ENCODE measurements at places on chromosomes 5 and 9. TPM values are rescaled to one million over a fixed set of nuclear protein-coding genes. Genes with fewer than 3 reads are reported as not detected.

ARL14EPL gene
- not detected for total RNA-seq

DNA sequence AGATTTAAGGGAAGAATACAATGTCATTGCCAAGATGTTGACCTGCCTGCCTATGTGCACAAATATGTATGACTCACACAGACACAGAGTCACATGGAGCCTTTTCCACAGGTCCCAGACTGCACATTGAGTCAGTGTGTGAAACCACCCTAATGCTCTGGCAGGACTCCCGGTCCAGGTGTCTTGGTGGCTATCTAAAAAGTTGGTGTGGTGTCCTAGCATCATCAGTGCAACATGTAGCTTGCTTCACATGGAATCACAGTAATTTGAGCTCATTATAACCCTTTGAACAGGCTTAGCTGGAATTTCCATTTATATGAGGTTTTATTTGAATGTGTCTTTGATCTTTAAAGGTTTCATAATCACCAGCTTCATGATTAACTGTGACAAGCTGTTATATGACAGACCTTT, 10.7 kb downstream of the IFNA5 start:
- H3K27me3 ChIP-seq = no peaks in the 10 kb centered on the region
- no peaks in the 10 kb centered on the region for H3K36me3 ChIP-seq
- no peak overlapping the region for H3K27ac ChIP-seq

DNA sequence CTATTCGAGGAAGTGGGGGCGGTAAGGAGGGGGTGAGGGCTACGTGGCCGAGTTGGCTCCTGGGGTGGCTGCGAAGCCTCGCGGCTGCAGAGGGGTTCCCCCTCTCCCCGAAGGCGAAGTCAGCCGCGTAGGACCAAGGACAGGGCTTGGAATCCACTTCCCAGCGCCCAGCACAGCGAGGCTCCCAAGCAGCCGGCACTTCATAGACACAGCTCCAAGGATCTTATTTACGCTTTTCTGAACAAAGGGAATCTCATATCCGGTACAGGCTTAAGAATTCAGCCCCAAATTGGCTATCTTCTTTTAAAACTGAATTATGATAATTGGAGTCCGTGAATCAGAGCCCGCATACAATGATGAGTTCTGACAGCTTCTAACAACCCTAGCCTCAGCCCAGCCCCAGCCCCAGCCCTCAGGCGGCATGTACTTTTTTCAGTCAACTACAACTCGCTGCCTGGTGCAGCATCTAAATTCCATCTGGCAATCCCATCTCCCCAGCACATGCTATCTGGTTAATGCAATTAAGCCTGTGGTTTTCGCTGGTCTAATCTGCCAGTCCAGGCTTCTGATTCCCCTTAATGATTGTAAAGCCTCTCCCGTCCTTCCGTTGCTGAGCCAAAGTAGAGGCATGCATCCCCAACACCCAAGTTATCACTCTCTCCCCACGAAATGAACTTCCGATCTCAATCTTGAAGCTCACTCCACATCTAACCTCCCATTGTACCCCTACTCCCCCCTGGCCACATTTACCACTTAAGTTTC, 1.0 kb downstream of the ELAVL2 start:
- no peak overlapping the region for H3K27ac ChIP-seq
- no peaks in the 10 kb centered on the region for H3K4me1 ChIP-seq
- no peak overlapping the region for H3K4me3 ChIP-seq
- no peaks in the 10 kb centered on the region for H3K36me3 ChIP-seq

MATR3 gene
- 188 TPM for total RNA-seq

ENTPD2 gene
- total RNA-seq = not detected

DNA sequence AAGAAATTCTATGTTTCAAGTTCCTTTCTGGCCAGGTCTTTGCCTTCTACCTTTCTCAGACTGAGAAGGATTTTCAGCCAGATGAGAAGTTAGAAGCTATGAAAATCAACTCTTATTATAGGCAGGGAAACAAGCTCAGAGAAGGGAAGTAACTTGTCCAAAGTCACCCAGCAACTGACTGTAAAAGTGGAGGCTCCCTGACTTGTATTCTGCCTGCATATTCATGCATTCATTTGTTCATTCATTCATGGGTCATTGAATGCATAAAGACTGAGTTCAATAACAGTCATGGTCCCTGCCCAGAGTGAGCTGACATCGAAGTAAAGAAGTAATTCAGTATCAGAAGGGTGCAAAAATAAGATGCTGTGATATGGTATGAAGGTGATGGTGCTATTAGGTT, 239.6 kb downstream of the PAPPA start:
- H3K4me3 ChIP-seq = no peak overlapping the region
- no peaks in the 10 kb centered on the region for H3K36me3 ChIP-seq
- H3K27me3 ChIP-seq = no peaks in the 10 kb centered on the region
- H3K27ac ChIP-seq = no peak overlapping the region
- no peak for DNase-seq

DNA sequence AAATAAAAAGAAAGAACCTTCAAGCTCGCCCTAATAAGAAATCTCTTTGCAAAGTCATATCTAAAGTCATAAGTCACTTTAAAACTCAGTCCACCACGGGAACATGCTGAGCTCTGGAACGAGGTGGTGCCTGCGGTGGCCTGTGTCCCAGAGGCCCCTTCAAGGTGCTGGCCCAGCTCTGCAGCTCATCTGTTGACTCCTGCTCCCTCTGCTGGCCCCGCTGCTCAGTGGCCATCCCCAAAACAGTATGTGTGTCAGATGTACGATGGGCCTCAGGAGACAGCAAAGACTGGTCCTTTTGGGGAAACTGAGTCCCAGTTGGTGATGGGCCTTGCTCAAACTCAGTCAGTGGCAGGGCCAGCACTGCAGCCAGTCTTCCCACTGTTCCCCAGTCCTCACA, 22.8 kb upstream of the FOXB2 start:
- DNase-seq = peak; percentile 64
- no peak overlapping the region for H3K27ac ChIP-seq
- H3K4me1 ChIP-seq = peaks cover 13% of the 10 kb centered on the region
- no peak overlapping the region for H3K4me3 ChIP-seq
- no peaks in the 10 kb centered on the region for H3K36me3 ChIP-seq

DNA sequence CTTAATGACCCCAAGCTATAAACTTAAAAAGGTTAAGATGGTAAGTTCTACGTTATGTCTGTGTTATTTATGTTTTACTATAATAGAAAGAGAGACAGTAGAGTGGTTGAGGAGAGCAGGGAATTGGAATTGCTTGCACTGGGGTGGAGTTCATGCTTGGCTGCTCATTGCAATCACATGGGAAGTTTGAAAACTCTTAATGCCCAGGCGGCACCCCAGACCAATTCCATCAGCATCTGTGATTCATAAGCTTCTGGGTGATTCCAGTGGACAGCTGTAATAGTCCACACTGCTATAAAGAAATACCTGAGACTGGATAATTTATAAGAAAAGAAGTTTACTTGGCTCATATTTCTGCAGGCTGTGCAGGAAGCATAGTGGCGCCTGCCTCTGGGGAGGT, 323.9 kb upstream of the MSX2 start:
- DNase-seq = no peak
- no peak overlapping the region for H3K27ac ChIP-seq
- H3K36me3 ChIP-seq = no peaks in the 10 kb centered on the region
- H3K4me1 ChIP-seq = no peaks in the 10 kb centered on the region

SLCO6A1 gene
- total RNA-seq = not detected

LECT2 gene
- not detected for total RNA-seq

DNA sequence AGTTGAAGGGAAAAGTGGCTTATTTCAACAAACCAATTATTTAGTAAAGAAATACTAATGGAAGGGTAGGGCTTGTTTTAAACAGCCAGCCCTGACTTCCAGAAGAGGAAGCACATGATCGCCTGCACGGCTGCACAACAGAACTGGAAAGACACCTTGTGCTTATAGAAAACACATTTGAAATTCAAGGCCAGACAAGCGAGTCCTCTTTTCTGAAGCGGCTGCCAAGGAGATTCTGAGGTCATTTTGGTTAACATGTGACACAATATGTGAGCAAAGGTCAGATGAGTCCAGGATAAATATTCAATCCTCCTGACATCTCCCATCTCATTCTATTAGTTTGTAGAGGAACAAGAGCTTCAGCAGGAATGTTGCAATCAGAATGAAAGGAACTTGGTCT, 461.4 kb upstream of the ST8SIA4 start:
- H3K36me3 ChIP-seq = no peaks in the 10 kb centered on the region
- H3K4me3 ChIP-seq = no peak overlapping the region
- no peak for DNase-seq
- no peaks in the 10 kb centered on the region for H3K27me3 ChIP-seq
- H3K27ac ChIP-seq = no peak overlapping the region
- H3K4me1 ChIP-seq = no peaks in the 10 kb centered on the region

DNA sequence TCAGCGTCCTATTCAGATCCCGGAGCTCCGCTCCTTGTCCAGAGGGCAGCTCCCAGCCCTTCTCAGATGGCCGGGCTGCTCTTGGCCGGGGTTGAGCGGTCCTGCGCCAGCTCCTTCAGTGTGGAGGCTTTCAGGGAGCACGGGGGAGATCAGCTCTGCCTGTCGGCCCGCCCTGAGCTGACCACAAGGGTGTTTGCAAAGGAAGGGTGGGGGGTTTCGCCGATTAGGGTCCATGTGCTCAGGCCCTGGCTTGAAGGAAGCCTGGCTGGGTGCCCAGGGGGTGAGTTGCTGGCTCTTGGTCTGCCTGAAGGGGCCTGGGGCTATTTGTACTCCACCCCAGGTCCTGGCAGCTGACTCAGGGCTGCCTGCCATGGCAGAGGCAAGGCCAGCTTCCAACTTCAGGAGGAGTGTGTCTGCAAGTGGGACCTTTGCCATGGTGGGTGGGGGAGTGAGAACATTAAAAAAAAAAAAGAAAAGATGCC, 250.1 kb upstream of the KLF4 start:
- H3K27ac ChIP-seq = no peak overlapping the region
- no peaks in the 10 kb centered on the region for H3K4me1 ChIP-seq
- no peak for DNase-seq
- no peaks in the 10 kb centered on the region for H3K27me3 ChIP-seq
- H3K36me3 ChIP-seq = no peaks in the 10 kb centered on the region

DNA sequence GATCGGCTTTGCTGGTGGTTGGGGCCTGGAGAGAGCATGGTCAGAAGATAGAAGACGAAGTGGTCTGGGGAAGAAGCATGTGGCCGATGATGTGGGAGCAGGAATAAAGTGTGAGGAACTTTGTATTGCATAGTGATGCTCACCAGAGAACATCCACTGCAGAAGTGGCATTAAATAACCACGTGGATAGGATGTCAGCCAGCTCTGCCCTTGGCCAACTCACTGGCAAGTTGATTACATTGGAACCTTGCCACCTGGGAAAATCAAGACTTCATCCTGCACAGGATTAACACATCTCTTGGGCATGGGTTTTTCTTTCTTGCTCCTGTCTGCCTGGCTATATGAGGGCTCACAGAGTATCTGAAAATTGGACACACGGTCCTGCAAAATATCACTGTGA, 217.4 kb downstream of the DMRT2 start:
- DNase-seq = no peak
- no peak overlapping the region for H3K27ac ChIP-seq
- no peak overlapping the region for H3K4me3 ChIP-seq
- H3K27me3 ChIP-seq = no peaks in the 10 kb centered on the region

SPOUT1 gene
- total RNA-seq = 42.5 TPM

DNA sequence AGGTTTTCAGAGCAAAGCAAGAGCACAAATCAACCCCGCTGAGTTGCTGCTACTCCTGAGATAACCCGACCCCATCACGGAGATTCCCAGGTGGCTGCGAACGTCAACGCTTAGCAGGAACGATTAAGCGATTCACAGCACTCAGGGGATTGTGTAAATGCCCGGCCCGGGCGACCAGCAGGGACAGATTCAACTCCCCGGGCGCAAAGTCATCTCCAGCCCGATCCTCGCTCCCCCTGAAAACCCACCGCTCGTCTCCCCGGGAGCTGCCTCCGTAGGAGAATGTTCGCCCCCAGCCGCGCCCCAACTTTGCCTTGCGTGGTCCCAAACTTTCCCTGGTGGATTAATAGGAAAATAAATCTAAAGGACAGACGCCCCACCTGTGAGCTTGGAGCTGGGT, 685 bp downstream of the SLC24A2 start:
- no peaks in the 10 kb centered on the region for H3K27me3 ChIP-seq
- H3K4me3 ChIP-seq = no peak overlapping the region
- H3K4me1 ChIP-seq = no peaks in the 10 kb centered on the region
- no peak for DNase-seq

DNA sequence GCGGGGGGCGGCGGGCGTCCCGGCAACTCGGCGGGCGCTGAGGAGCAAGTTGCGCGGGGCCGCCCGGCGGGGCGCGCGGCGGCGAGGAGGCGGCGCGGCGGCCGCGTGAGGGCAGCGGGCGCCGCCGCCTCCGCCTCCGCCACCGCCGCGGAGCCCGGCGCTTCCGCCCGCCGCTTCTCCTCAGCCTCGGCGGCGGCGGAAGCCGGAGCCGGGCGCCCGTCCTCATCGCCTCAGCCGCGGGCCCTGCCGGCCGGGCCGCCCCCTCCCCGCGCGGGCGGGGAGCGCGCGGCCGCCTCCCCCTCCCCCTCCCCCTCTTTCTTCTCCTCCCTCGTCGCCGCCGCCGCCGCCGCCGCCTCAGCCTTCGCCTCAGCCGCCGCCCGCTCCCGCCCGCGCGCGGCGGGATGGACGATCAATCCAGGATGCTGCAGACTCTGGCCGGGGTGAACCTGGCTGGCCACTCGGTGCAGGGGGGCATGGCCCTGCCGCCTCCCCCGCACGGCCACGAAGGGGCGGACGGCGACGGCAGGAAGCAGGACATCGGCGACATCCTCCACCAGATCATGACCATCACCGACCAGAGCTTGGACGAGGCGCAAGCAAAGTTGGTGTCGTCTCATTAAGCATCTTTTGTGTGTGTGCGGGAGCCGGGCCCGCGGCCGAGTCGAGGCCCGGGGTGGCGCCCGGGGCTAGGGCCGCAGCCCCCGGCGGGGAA, at the start of gene PBX3:
PBX3 (plus strand) TSS at position 321 of the 712 bp plus-strand sequence.
- peak; percentile 70 for DNase-seq
- peak within 1 kb of the TSS; percentile 73 for H3K4me3 ChIP-seq
- H3K27me3 ChIP-seq = no peaks in the 10 kb centered on the region
- no peaks in the 10 kb centered on the region for H3K36me3 ChIP-seq

DNA sequence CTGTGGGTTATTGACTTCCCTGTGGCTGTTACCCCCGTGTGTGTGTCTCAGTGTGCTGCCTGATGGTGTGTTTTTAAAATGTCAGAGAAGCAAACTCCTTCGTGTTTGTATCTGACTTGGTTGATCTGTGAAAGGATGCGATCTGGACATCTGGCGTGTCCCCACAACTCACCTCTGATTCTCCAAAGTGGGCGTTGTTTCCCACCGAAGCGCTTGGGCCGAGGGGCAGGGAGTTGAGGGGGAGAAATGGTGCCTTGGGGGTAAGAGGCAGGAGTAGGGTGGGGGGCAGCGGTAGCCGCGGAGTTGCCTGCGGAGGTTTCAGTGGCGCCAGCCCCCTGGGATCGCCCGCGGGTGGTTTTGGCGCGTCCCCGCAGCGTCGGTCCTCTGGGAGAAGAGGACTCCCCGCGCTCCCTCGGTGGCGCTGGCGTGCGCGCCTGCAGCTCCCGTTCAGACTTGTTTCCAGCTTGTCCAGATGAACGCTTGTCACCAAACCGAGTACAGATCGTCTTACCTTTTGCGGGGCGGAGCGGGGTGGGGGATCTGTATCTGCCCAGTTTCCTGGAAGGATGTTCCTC, 1.1 kb downstream of the MAST4 start:
- peak overlapping the region; percentile 78 for H3K4me3 ChIP-seq
- no peak for DNase-seq
- H3K4me1 ChIP-seq = peaks cover 15% of the 10 kb centered on the region
- H3K36me3 ChIP-seq = no peaks in the 10 kb centered on the region
- no peaks in the 10 kb centered on the region for H3K27me3 ChIP-seq

GRCh38 chr5:72488756-72489155, 18.5 kb downstream of the ZNF366 start:
- H3K36me3 ChIP-seq = no peaks in the 10 kb centered on the region
- H3K27me3 ChIP-seq = no peaks in the 10 kb centered on the region
- no peaks in the 10 kb centered on the region for H3K4me1 ChIP-seq

All from Karpas-422 (cell line).